Stimulated activated CD8-positive, alpha-beta memory T cell treated with anti-CD3 and anti-CD28 coated beads, Interleukin-4, amount 100 ng/mL, for 24 hours (primary cell): ENCODE measurements at places on chromosomes 3 and 15.

DNA sequence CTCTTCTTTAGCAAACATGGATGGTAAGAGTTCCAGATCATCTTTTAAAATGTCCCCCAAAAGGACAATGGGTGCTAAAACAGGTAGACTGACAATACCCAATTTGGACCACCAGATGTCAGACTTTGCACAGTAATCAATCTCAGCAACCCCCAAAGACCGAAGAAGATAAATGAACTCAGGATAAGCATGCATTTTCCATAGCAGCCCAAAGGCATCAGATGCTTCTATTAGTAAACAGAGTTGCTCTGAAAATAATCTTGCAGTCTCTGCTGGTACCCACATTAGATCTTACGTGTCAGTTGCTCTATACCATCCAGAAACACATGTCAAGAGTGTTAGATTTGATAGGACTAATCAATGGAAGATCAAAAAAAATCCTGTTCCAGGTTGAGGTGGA, 20.6 kb downstream of the MYH15 start:
- no peak for DNase-seq

GRCh38 chr15:62135532-62136134, 29.5 kb downstream of the C2CD4B start:
- DNase-seq: no peak

GRCh38 chr3:172333042-172333377, 115.2 kb downstream of the GHSR start:
- no peak for DNase-seq

GRCh38 chr15:67927501-67928168, 87.8 kb upstream of the RNU6-1 start:
- no peak for DNase-seq

- DNase-seq: no peak
These were observed 8.3 kb upstream of the TIPARP start for GRCh38 chr3:156666073-156666472.

DNA sequence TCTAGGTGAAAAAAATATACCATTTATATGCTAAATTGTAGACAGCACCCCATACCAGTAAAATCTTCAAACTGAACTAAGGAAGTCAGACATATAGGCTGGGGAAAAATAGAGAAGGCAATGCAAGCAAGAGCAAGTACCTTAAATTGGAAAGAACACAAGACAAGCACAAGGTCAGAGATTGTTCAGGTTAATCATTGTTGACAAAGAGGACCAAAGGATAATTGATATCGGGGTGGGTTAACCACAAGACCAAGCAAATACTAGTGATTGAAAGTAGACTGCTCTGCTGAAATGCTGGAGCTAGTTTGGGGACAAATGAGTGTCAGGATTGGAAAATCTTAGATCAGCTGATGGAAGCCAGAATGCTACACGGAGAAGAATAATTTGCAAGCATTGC, 499.8 kb downstream of the ROBO2 start:
- DNase-seq: no peak

GRCh38 chr15:36709653-36710052, 130.2 kb downstream of the CDIN1 start:
- DNase-seq: no peak

GRCh38 chr3:37029111-37029510, 35.8 kb downstream of the MLH1 start:
- DNase-seq: no peak

GRCh38 chr3:40290396-40290795, 19.1 kb upstream of the EIF1B start:
- DNase-seq: no peak

- no peak for DNase-seq
These were observed 6.1 kb upstream of the CHST14 start for GRCh38 chr15:40464595-40465185.

DNA sequence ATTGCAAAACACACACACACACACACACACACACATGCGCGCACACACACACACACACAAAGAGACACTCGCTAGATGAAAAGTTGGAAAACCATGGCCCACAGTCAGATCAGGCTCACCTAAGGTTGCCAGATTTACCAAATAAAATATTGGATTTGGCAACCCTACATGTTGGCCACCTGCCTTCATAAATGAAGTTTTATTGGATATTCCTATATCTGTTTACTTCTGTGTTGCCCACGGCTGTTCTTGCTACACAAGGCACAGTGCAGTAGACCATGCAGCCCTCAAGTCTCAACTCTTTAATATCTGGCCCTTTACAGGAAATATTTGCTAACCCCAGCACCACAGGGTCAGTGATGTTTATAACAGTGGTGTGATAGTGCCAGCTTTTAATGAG, 445.0 kb upstream of the PROK2 start:
- no peak for DNase-seq

DNA sequence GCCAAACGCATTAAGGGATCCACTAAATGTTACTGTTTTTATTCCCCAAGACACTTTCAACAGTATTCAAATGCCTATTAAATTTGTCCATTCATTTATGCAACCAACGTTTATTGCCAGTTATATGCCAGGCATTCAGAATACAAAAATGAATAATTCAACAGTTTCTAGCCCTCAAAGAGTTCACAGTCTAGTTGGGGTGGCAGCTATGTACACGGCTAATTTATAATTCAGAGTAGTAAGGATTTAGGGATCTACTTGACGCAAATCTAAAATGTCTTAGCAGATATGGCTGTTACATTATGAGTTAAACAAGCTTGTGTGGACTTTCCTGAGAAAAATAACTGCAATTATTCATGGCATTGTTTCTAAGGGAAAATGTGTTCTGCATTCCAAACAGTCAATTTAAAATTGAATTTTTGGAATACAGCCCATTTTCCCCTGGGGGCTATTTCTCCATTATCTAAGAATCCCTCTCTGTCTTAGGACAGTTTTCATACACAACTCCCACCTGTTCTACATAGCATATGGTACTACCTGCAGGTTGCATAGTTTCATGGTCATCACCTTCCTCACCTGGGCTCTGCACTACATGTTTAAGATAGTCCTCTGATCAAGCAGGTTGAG, 11.5 kb upstream of the MSL2 start:
- DNase-seq: no peak

DNA sequence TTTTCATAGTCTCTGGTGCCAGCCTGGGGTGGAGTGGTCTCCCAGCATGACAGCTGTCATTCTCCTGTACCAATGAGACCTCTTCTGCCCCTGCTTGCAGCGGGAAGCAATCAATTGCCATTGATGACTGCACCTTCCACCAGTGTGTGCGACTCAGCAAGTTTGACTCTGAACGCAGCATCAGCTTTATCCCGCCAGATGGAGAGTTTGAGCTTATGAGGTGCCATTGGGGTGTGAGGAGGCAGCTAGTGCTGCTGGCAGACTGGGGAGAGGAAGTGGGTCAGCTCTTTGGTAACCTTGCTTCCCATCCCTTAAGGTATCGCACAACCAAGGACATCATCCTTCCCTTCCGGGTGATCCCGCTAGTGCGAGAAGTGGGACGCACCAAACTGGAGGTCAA, 4.4 kb upstream of the ABCF3 start:
- DNase-seq: no peak

DNA sequence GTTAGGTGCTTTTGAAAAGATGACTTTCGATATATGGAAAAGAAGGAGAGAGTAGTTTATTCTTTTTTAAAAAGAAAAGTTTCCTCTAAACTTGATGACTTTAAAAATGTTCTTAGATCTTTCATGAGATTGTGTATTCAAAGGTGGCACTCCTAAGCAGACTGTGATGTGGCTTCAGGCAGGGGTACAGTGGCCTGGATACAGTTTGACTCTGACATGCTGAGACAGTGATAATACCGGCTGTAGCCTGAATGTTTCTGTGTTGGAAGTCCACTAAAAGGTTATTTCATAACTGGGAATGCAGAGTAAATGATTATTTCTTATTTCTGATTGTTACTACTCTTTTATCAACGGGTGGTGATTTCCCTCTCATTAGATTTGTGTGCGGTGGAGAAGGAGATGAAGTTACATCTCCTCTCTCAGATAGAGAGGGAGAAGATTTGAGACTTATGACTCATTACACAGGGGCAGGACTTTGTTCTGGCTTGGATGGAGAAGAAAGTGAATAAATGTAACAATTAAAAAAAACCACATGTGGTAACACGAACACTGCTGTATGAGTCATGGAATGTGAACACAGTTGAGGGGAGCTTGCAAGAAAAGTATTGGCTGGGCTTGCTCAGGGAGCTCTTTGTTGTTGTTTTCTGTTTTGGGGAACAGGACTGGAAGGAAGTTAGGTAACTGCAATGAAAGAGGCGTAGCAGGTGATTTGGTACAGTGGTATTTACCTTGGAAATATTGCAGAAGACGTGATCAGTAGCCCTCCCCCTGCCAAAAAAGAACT, 21.6 kb downstream of the SPTSSB start:
- no peak for DNase-seq

DNA sequence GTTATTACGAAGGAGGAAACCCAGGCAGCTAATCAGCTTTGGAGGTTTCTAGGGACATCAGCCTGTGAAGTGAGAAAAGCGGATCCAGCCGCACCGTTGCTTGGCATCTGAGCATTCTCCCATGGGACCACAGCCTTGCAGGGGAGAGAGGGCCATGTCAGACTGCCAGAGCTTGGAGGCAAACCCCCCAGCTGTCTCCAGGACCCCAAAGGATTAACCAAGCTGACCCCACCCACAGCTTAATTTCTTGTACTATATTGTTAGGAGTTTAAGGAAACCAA, 5.1 kb downstream of the IGDCC3 start:
- no peak for DNase-seq

DNA sequence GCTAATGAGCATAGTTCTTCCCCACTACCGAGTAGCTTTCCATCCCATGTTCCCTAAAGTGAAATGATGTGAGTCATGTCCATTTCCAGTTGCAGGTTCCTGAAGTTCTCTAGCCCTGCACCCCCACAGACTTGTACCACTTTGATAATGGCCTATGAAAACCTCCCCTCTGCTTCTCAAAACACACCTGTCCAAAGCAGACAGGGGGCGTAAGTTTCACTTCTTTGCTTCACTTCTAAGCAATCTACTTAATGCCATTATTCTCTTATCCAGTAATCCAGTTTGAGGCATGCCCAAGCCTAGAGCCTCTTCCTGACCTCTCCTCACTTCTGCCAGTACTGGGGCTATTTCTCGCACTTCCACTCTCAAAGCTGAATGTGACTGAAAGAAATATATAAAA, 305.1 kb downstream of the IGSF11 start:
- DNase-seq: no peak

GRCh38 chr15:47570451-47570850, 146.9 kb upstream of the SEMA6D start:
- no peak for DNase-seq

GRCh38 chr15:41564960-41565502, 6.0 kb downstream of the TYRO3 start:
- DNase-seq: no peak

DNA sequence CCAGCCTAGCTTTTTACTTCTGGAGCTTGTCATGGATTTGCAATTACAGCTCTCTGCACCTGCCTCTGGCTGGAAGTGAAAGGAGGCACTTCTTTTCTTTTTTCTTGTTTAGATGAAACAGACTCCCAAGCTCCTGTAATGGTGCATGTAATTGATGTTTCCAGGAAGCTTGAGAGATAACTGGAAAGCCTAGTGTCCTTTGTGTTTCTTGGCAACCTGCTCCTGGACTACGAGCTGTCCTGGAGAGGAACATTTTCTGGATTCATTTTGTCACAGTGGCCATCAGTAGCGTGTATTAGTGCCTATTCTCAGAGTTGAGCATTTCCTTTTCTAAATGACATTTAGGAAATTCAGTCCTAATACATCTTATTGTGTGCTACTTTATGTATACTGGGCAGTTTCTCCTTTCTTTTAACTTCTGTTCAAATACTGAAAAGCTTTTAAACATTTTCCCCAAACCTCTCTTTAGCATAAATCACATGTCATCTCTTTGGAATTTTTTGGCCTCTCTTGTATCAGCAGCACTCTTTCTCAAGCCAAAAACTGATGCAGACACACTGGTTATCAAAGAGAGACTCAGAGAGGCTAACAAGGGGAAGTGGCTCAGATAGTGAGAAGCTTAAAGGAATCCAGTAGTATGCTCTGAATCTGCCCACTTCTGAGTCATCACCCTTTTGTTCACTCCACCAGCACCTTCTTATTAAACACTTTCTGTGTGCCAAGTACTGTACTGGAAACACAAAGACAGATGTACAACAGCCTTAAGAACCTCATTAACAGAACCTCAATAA, 62.6 kb upstream of the SLC2A2 start:
- DNase-seq: no peak

DNA sequence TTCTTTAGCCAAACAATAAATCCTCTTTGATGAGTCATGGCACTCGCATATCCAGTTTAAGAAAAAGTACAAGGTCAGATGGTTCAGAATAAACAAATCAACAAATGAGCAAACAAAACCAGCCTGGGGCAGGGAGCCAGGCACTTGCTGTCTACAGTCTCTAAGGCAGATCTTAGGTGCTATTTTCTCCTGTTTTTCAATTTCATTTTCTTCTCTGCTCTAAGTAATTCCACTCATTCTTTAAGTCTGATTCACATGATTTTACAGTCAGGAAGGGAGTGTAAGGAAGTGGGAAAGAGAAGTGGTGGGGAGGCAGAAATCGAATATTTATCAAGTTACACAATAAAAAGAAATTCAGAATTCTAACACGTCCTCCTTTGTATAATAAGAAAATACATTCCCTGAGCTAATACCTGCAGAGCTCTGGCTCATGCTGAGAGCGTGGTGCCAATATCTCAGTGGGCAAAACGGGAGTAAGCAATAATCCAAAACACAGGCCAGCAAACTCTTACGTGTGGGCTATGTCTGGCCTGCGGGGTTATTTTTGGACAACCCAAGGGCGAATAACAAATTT, 298.6 kb downstream of the ADAMTS17 start:
- no peak for DNase-seq

DNA sequence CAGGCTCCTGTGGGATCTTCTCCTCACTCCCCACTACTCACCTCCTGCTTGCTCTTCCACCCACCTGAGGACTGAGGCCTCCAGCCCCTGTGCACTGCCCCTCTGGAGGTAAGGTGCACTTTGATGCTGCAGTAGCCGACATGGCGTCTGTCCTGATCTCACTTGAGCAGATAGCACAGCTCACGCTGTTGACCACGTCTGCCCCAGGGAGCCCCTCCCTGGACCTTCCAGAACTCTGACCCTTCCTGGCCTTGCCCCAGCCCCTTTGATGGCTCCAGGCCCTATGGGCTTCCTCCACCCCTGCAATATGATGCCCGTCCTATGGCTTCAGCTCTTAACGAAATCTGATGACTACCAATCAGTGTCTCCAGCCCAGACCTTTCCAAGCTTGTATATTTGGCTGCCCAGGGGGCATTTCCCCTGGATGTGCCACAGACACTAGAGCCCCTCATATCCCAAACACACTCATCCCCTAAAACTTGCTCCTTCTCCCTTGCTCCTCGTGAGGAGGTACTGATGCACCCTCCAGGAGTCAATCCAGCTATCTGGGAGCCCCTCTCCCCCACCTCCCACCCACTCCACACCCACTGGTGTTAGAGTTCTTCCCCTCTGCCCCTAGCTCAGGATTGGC, 27.1 kb downstream of the KY start:
- DNase-seq: no peak
